ENCODE measurements at places on chromosomes 6 and 20. TPM values are rescaled to one million over a fixed set of nuclear protein-coding genes. Genes with fewer than 3 reads are reported as not detected.

GRCh38 chr6:25248123-25248522 is 31.1 kb upstream of the CARMIL1 start:
- H3K27ac ChIP-seq, result no peak overlapping the region
- no peak overlapping the region for H3K4me3 ChIP-seq
- H3K4me1 ChIP-seq, result no peaks in the 10 kb centered on the region
- H3K36me3 ChIP-seq, result no peaks in the 10 kb centered on the region

GRCh38 chr6:113732384-113732966 is 124.7 kb upstream of the MARCKS start:
- H3K4me1 ChIP-seq, result peaks cover 23% of the 10 kb centered on the region
- no peaks in the 10 kb centered on the region for H3K36me3 ChIP-seq

DNA sequence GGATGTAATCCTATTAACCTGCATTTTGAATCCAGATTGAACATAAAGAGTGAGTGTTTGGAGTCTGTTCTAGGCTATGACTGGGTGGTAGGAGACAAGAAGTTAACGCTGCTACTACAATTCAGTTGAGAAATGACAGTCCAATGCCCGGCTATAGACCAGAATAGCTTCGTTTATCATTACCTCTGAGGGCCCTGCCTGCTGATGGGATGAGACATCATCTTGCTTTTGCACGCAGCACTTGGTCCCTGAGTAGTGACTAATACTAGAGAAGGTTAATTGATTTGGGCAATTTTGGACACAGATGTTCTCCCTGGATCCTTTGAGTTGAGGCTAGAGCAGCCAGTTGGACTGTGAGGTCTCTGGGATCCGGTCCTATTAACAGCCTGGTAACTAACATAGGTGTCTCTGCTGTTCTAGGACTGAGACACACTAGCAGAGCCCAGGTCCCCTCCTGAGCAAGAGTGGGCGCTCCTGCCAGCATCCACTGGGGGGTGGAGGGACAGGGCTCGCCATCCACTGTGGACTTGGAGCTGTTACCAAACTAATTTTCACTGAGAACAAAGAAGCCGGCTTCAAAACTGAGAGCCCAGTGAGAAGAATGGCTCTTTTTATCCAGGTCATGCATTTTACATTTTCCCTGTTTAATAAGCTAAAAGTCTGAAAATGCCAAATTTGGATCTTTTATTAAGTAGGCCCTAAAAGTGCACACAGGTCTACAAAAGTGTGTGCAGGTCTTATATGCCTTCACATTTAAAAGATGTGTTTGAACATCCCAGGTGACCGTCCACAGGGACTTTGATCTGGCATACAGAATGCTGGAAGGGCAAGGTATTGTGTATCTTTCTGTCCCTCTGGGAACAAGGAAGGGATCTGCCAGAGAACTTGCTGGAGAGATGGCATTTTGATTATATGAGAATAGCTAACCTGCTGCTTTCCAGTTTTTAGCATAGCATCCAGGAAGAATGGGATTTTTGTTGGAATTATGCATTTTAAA is 212.5 kb downstream of the CDH4 start:
- no peaks in the 10 kb centered on the region for H3K36me3 ChIP-seq
- H3K4me1 ChIP-seq, result no peaks in the 10 kb centered on the region
- H3K27me3 ChIP-seq, result peaks cover 3% of the 10 kb centered on the region

- H3K4me3 ChIP-seq, result no peak overlapping the region
- no peaks in the 10 kb centered on the region for H3K4me1 ChIP-seq
- no peaks in the 10 kb centered on the region for H3K36me3 ChIP-seq
- DNase-seq, result no peak
- H3K27me3 ChIP-seq, result no peaks in the 10 kb centered on the region
Measured at GRCh38 chr6:11278207-11278559, 45.7 kb upstream of the NEDD9 start.

GRCh38 chr20:63471717-63471980 is 806 bp downstream of the KCNQ2 start:
- H3K36me3 ChIP-seq, result no peaks in the 10 kb centered on the region
- H3K4me3 ChIP-seq, result no peak overlapping the region

DNA sequence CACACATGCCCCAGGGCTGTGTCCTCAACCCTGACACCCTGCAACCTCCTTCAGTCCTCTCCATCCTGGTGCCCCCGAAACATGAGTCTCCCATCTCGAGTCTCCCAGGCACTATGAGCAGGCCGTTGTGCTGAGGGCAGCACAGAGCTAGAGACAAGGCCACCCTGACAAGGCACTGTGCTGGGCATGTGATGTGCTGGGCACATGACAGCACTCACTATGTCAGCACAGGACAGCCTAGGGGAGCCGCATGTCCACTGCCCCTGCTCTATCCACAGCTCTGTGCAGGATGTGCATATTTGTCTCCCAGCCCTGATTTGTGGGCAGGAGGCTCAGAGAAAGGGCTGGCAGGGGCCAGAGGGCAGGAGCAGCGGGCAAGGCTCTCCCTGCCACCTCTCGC is 362.1 kb upstream of the AGPAT4 start:
- no peaks in the 10 kb centered on the region for H3K36me3 ChIP-seq
- no peaks in the 10 kb centered on the region for H3K27me3 ChIP-seq
- DNase-seq, result no peak

DNA sequence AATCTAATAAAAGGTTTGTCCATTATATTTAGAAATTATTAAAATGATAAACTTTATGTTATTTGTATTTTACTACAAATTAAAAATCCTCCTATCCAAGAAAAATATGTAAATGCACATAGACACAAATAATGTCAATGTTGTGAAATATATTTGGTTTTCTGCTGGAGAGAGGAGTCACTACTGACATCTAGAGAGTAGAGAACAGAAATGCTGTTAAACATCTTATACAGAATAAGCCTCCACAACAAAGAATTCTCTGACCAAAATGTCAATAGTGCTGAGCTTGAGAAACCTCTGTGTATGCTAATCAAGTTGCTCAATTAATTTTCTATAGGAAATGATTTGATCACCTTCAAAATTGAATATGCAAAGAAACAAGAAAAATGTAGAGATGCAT is 12.4 kb downstream of the HTR1B start:
- no peaks in the 10 kb centered on the region for H3K36me3 ChIP-seq
- no peaks in the 10 kb centered on the region for H3K4me1 ChIP-seq
- H3K27ac ChIP-seq, result no peak overlapping the region

GRCh38 chr20:4300921-4301320 is 285.6 kb upstream of the RNF24 start:
- no peak overlapping the region for H3K4me3 ChIP-seq
- no peaks in the 10 kb centered on the region for H3K36me3 ChIP-seq
- no peak for DNase-seq
- H3K4me1 ChIP-seq, result peaks cover 22% of the 10 kb centered on the region

DNA sequence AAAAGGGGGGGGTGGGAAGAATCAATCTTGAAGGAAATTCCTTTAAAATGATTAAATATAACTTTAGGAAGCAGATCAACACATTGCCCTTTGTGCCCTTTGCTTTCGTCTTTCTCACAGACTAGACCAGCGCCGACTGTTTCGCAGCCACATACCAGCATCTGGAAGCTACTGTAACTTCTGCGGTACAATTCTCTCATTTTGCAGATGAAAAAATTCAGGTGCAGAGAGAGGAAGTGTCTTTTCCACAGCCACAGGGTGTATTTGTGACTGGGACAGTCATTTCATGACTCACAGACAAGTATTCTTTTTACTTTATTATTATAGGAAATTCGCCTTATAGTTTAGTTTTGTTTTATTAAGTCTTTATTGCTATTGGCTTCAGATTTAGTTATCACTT is 84.2 kb downstream of the UST start:
- no peak overlapping the region for H3K27ac ChIP-seq
- H3K27me3 ChIP-seq, result no peaks in the 10 kb centered on the region
- DNase-seq, result no peak
- H3K4me3 ChIP-seq, result no peak overlapping the region

- H3K27me3 ChIP-seq, result no peaks in the 10 kb centered on the region
- H3K4me1 ChIP-seq, result no peaks in the 10 kb centered on the region
- H3K4me3 ChIP-seq, result no peak overlapping the region
- no peak overlapping the region for H3K27ac ChIP-seq
- H3K36me3 ChIP-seq, result no peaks in the 10 kb centered on the region
- DNase-seq, result no peak
Measured at GRCh38 chr6:135243871-135244796, 63.0 kb downstream of the MYB start.

GRCh38 chr6:165986311-165986913 is 181.2 kb downstream of the TBXT start:
- peak overlapping the region; percentile 53 for H3K4me3 ChIP-seq
- H3K27me3 ChIP-seq, result peaks cover 6% of the 10 kb centered on the region
- H3K27ac ChIP-seq, result no peak overlapping the region
- peaks cover 31% of the 10 kb centered on the region for H3K4me1 ChIP-seq

GRCh38 chr6:33689879-33690278 is 21.6 kb downstream of the UQCC2 start:
- peaks cover 22% of the 10 kb centered on the region for H3K36me3 ChIP-seq
- H3K27ac ChIP-seq, result no peak overlapping the region
- peak; percentile 23 for DNase-seq
- no peaks in the 10 kb centered on the region for H3K27me3 ChIP-seq

DNA sequence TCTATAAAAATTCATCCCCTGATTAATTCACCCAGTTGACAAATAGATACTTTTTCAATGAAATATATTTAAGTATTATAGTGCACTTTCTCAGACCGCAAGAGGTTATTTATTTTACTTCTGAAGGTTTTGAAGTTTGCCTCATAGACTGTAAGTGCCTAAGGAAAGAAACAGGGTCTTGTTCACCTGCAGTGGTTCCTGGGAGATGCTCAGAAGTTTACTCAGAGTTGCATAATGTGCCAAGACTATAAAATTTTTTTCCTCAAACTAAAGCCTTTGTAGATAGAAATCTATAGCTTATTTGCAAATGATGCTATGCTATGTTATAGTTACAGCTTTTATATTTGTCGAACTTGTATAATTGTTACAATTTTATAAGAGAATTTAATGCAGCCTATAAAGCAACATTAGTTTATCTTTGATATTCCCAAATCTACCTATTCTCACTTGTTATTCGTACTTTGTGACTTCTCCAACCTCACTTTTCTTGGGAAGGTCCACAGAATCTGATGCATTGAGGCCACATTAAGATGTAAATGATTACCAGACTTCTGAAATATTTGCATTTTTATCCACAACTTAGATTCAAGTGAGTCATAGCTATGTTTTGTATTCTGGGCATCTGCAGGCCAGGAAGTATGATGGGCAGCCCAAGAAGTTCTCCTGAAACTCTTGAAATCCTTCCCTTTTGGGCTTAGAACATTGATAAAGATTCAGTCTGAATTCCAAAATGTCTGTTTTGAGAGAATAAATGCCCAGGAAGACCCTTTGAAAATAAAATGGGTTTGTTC is 35.7 kb downstream of the KCNQ5 start:
- H3K36me3 ChIP-seq, result no peaks in the 10 kb centered on the region
- H3K27me3 ChIP-seq, result no peaks in the 10 kb centered on the region
- H3K27ac ChIP-seq, result no peak overlapping the region
- no peak for DNase-seq
- H3K4me1 ChIP-seq, result no peaks in the 10 kb centered on the region

GRCh38 chr6:158286413-158286812 is 25.9 kb upstream of the TULP4 start:
- H3K27ac ChIP-seq, result peak overlapping the region; percentile 9
- H3K36me3 ChIP-seq, result no peaks in the 10 kb centered on the region
- H3K27me3 ChIP-seq, result no peaks in the 10 kb centered on the region
- H3K4me3 ChIP-seq, result no peak overlapping the region
- H3K4me1 ChIP-seq, result peaks cover 31% of the 10 kb centered on the region

GRCh38 chr6:155645325-155645724 is 189.7 kb upstream of the NOX3 start:
- peaks cover 19% of the 10 kb centered on the region for H3K4me1 ChIP-seq
- DNase-seq, result no peak
- no peaks in the 10 kb centered on the region for H3K27me3 ChIP-seq
- no peak overlapping the region for H3K4me3 ChIP-seq

The PRKN gene
- total RNA-seq, result 25.1 TPM

The FKBP1C gene
- total RNA-seq, result 4.7 TPM

The FOXC1 gene
- 3.5 TPM for total RNA-seq

The ABT1 gene
- total RNA-seq, result 8.3 TPM

The C6orf15 gene
- not detected for total RNA-seq
